ENCODE measurements at places on chromosomes 7 and 10. TPM values are rescaled to one million over a fixed set of nuclear protein-coding genes. Genes with fewer than 3 reads are reported as not detected.

The SYCE1 gene
- total RNA-seq = 0.99 TPM

The CPA4 gene
- total RNA-seq = not detected

The TM9SF3 gene
- 81.3 TPM for total RNA-seq

The WDFY4 gene
- 8.5 TPM for total RNA-seq

The HELLS gene
- total RNA-seq = 6.6 TPM

The COL28A1 gene
- total RNA-seq = 0.33 TPM

The SPDYE2 gene
- 0.41 TPM for total RNA-seq

Data from naive thymus-derived CD8-positive, alpha-beta T cell (primary cell).